ENCODE measurements at places on chromosomes 2 and 18.

- DNase-seq: no peak
Observed at GRCh38 chr2:23327416-23327815, 57.6 kb upstream of the KLHL29 start.

- DNase-seq: no peak
Observed at GRCh38 chr2:73436019-73436418, 50.4 kb downstream of the ALMS1 start.

DNA sequence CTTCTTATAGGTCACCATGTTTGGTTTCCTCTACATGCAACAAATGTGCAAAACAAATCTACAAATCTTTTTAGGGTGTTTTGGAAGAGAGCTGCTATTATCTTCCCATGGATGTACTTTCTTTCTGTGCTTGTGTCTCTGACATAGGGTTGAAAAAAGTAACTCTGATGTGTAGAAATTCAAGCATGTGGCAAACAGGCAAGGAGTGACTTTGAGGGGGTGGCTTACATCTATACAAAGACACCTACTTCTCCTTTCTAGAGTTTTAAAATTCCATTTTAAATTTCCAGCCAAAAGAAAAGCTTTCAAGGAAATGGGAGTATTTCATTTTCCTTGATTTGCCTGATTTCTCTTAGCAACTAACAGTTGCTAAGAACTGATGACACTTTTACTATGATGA is 904.8 kb upstream of the CELF4 start:
- DNase-seq: no peak

- no peak for DNase-seq
Observed at GRCh38 chr2:168174756-168175155, 72.6 kb downstream of the STK39 start.

DNA sequence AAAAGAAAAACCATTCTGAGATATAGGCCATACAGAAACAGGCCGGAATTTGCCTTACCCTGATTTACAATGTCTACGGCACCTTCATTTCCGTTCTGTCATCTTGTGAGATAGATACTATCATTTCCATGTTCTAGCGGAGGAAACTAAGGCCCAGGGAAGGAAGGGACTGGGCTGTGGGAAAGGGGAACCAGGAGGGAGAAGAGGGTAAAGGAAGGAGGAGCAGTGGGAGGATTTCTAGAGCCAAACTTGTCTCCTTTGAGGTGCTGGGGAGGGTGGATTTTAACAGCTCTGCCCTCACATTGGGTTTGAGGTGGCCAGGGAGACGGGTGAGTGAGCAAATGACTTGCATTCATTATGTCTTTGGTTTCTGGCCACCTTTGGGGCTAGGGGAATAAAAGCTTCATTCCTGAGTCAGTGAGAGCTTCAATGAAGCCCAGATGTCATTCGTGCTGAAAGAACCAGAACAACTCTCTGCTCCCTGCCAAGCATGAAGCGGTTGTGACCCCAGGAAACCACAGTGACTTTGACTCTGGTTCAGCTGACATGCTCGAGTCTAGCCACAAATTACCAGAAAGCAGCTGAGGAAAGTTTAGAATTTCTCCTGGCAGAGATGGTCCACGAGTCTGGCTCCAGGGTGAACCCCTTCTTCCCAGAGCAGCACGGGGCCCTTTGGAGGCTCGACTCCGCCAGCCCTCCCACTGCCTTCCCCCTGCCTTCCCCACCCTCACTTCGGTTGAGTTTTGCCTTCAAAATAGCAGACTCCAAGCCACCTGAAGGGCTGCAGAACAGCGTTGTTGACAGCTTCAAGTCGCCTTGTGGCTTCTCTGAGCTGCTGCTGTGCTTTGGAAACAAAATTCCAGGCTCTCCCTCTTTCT is 3.8 kb downstream of the ACTG2 start:
- peak; percentile 64 for DNase-seq

DNA sequence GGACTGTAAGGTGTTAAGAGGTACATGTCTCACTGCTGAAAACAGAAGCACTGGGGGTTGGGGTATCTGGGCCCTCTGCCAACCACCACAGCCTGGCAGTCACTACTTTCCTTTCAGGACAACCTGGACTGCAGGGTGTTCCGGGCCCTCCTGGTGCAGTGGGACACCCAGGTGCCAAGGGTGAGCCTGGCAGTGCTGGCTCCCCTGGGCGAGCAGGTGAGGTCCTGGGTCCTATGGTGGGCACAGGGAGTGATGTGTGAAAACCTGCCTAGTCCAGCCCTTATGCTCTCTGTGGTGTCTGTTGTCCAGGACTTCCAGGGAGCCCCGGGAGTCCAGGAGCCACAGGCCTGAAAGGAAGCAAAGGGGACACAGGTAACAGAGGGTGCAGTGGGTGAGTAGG is 40.0 kb downstream of the MARCO start:
- no peak for DNase-seq

GRCh38 chr2:220767591-220768255 is 804.4 kb downstream of the EPHA4 start:
- no peak for DNase-seq

DNA sequence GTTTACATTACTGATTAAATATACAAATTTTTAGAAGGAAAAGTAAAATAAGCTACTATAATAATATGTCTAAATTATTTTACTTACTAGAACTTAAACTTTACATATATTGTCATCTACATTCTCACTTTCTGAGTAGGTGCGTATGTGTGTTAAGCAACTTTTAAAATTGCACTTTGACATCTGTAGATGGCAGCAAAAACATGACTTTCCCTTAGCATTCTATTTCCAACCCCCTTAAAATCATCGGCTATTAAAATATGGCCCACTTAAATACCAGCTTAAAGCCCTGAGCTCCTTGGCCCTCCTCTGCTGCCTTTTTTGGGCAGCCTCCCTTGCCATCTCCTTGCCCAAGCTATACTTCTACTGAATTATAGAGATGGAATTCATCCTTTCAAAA is 78.0 kb downstream of the UPP2 start:
- DNase-seq: no peak

DNA sequence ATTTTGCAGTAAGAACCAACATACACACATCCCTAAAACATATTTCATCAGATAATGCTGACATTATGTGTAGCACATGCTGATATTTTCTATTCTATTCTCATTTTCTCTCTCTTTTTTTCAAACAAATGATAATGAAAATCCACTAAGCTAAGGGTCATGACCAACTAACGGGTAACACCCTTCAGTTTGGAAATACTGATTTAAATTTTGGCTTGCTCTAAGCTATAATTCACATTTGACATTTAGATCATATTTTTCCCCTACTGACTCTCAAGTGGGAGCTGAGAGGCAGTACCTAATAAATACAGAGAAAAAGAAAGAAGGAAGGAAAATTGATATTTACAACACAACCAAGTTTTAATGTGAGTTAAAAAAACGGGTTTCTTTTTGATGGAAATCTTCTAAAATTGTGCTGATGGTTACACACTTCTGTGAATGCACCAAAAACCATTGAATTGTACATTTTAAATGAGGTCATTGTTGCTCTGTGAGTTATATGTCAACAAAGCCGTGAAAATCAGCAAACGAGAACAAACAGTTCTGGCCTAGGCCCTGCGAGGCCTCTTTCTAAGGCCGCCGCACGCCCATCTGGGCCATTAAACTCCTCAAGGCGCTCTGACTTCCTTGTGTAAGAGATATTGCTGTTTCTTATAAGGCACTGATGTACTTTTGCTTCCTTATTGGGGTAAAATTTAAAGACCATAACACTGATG is 124.2 kb downstream of the GALR1 start:
- no peak for DNase-seq

DNA sequence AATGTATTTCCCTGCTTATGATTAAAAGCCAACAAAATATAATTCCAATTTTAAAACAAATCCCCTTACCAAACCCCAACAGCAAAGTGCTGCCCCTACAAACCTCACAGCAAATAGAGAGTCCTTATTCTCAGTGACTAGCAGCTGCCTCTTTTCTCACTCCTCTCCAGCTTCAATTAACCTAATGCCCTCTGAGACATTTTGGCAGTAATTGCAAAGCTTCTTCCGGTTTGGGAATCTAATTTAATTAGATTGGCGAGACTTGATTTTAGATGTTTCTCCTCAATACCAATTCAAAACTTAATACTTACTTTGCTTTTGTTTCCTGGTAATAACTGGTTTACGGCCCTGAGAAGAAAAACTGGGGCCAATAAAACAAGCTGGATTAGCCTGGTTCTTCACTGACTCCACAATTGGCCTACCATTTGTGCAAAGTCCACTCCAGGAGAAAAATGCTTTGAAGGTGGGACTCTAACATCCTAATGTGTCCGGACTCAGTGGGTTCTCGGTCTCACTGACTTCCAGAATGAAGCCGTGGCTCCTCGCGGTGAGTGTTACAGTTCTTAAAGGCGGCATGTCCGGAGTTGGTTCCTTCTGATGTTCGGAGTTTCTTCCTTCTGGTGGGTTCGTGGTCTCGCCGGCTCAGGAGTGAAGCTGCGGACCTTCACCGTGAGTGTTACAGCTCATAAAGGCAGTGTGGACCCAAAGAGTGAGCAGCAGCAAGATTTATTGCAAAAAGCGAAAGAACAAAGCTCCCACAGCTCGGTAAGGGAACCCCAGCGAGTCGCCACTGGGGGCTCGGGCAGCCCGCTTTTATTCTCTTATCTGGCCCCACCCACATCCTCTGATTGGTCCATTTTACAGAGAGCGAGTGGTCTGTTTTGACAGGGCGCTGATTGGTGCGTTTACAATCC is 52.8 kb downstream of the SLC35F5 start:
- DNase-seq: no peak

- no peak for DNase-seq
Observed at GRCh38 chr2:158580760-158581159, 124.0 kb downstream of the PKP4 start.

All from HFFc6 (cell line).